ENCODE measurements at places on chromosomes 6 and 20.

- DNase-seq = no peak
Observed at GRCh38 chr6:134740027-134740373, 209.9 kb downstream of the ALDH8A1 start.

DNA sequence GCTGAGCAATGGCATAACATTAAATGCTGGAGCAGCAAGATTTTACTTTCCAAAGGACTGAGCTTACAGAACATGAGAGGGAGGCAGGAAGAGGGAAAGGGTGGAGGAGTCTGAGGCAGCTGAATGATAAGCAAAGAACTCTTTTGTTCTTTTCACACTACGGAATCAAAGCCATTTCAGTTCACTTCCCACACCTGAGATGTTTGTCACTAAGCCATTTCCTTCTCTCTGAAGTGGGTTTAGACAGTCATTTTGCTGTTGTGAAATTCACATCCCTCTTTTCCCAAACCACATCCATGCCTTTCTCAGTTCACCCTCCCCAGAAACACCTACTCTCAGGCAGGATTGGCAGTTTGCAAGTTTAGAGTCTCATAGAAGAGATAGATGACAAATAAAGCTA lies 267.9 kb downstream of the ADGRG6 start:
- no peak for DNase-seq

DNA sequence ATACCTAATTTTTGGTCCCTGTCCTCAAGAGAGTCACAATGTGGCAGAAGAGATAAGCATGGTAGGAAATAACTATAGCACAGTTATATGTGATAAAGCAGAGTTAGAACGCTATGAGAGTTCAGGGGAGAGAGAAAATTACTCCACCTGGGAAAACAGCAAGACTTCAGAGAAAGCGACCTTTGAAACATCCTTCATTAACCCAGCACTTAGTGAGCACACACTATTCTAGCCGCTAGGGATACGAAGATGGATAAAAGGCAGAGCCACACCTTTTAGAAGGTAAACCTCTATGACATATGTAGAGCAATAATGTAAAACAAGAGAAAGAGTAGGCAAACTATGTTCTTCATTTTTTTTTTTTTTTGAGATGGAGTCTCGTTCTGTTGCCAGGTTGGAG lies 264.3 kb downstream of the PTPRK start:
- no peak for DNase-seq

GRCh38 chr20:884983-885952 lies 30.9 kb downstream of the ANGPT4 start:
- DNase-seq = peak; percentile 58

GRCh38 chr20:31559704-31560093 lies 45.4 kb upstream of the ID1 start:
- DNase-seq = no peak

- no peak for DNase-seq
Observed at GRCh38 chr6:15739867-15740266, 77.0 kb upstream of the DTNBP1 start.

DNA sequence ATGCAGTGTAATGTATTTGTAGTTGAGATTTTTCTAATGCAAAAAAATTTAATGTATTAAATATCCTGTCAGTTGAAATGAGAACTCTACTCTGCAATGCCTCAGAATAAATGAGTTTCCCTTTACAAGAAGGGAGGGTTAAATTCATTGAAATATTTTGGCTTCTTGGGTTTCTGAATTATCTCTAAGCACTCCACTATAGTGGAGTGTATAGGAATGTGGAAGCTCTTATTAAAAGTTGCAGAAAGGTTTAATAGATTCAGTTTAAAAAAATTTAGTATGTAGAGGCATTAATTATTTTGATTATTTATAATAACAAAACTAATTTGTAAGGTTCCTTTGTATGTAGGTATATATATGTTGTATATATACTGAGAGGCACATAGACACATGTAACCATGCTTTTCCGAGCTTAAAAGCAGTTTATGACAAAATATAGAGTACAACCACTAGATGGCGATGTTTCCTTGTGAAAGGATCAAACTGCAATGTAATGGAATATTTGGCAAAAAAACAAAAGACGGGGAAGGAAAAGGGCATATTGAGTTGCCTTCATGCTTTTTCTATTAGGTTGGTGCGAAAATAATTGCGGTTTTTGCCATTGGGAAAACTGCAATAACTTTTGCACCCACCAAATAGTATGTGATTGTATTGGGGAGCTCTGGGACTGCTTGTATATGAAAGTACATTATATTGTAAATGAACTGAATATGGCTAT lies 144.2 kb downstream of the MYO6 start:
- no peak for DNase-seq

DNA sequence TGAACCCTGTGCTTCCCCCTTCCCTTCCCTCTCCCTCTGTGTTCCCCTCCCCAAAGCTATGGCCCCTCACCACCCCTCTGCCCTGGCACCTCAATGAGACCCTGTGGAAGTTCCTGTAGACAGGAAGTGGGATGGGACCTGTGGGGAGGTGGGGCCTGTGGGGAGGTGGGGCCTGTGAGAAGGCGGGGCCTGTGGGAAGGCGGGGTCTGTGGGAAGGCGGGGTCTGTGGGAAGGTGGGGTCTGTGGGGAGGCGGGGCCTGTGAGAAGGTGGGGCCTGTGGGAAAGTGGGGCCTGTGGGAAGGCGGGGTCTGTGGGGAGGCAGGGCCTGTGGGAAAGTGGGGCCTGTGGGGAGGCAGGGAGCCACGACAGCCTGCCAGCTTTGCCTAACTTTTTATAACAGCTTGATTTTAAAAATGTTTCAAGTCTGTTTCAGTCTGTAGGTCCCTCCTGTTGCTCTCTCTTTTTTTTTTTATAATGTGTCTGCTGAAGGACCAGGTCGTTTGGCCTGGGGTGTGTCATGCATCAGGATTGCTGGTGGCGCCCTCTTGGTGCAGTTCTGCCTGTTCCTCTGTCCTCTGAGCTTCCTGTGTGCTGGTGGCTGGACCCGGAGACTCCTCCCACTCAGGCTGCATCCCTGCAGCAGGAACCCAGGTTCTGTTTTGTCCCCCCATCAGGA lies 70.5 kb upstream of the SLCO4A1 start:
- no peak for DNase-seq

DNA sequence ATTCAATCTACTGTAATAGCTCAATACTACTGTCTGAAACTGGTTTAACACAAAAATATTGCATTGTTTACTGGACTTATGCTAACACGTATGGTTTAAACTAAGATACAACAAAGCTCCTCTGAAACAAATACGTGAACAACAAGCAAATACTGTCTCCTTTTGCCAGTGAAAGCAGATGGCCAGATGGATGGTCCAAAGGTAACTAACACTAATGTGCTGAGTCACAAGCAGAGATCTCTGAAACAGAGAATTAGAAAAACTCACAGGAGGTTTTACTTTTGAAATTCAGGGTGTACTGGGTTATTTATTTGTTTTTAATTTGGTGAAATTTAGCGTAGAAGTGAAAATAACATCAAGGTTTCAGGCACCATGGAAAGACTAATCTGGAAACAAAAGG lies 124.3 kb upstream of the SOX4 start:
- no peak for DNase-seq

DNA sequence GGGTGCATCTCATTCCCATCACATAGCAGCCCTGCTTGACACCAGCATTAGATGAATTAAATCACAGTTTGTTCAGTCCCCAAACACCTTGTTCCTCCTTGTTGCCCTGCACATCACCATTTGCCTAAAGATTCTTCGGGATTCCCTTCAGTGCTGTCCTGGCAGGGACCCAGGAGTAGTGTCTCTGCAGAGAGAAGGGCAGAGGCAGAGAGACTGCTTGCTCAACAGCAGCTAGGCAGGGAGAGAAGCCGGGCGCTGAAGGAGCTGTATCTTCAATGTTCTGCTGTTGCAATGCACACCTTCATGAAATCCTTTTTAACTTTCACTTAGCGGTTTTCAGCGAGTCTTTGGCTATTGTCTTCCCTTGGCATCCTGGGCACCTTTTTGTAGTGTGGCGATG lies 362.9 kb downstream of the FARS2 start:
- DNase-seq = no peak

GRCh38 chr6:37821446-37821845 lies 1.9 kb downstream of the ZFAND3 start:
- DNase-seq = no peak

- DNase-seq = no peak
Observed at GRCh38 chr6:134111062-134111677, 58.7 kb upstream of the SLC2A12 start.

DNA sequence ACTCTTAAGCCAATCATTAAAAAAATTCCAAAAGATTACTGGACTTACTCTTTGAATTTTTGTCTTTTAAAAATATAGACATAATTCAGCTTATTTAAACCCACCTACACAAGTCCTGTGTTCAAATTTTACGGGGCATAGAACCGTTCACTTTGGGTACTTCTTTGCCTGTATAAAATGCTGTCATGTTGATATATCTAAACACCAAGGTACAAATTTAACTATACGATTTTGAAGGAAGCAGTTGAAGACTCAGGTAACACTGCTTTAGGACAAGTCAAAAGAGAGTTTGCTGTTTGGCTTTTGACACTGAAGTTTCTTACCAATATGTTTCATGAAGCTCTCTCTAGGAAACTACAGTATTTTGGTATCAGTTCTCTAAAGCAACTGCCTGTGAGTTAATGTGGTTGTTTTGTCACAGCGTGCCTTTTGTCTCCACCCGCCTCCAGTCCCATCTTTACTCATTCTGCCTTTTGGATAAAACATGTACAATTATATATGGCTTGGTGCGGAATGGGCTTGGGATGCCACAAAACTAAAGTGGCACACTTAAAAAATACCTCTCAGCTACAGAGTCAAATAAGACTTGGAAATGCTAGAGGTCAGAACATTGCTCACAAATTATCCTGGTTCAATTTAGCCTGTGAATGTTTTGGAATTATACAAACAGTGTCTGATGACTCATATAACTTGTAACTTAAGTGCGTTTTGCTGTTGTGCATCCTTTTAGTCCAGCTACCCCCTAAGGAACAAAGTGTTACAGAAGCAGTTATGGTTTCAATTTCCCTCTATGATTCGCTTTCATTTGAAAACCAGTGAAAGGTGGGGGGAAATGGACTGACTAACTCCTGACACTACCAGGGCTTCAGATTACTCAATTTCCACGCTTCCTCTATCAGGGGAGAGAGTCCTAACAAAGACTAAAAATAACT lies 38.7 kb downstream of the RGS17 start:
- DNase-seq = no peak

DNA sequence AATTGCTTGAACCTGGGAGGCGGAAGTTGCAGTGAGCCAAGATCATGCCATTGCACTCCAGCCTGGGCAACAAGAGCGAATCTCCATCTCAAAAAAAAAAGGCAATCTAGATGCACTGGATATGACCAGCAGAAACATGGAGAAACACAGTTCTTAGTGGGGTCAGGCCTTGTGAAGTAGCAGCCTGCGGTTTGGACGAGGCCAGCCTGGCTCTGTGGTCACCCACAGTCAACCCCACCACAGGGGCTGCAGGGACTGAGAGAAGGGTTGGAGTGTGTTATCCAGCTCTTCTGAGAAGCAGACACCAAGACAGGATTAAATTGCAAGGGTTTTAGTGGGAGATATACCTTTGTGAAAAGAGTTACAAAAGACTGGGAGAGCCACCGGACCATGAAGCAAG lies 194.3 kb upstream of the PROKR2 start:
- DNase-seq = no peak

- no peak for DNase-seq
Observed at GRCh38 chr6:126553854-126554253, 213.9 kb downstream of the CENPW start.

DNA sequence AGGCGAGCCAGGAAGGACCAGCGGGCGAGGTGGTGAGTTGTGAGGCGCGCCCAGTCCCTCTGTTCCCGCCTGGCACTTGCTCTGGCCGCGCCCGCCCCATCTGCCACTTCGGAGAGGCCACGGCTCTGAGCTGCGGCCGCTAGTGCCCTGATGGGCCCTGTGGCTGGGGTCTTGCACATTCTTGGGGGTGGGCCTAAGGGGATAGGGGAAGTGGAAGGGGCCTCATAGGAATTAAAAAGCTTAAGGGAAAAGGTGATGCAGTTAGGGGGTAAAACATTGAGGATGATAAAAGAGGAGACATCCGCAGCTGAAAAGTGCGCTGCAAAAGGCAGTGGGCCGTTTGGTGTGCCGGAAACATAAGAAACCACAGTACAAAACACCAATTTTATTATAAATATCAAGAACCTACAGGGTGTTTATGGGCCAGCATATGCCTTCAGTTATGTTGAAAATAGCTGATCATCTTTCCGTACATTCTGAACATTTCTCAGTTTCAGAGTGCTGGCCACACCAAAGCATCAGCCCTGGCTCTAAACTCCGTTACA lies 1.1 kb upstream of the PSMB8 start:
- no peak for DNase-seq

GRCh38 chr20:21947406-21947805 lies 241.9 kb downstream of the PAX1 start:
- DNase-seq = no peak

DNA sequence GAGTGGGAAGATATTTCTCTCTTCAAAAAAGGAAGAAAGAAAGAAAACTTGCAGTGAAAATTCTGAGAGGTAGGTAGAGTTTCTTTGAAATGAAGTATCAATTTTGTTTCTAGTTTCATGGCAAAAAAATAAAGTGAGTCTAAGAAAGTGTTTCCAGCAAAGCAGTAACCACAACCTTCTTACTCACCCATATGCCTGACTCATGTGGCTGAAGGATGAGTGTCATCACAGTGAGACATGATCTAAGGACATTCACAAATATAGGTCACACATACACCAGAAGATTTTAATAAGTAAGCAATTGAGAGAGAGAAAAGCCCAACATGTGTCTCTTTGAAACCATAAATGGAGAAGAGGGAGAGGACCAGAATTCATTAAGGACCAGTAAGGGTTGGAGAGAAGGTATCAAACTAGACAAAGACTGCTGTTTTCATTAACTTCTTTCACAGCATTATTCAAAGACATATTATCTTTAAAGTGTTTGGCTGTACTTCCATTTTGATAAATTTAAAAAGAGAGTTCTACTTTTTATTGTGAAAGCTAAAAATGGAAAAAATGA lies 169.5 kb downstream of the FRK start:
- DNase-seq = no peak

- no peak for DNase-seq
Observed at GRCh38 chr6:22928775-22929174, 359.4 kb downstream of the HDGFL1 start.

GRCh38 chr20:34915131-34915530 lies 38.7 kb downstream of the ACSS2 start:
- no peak for DNase-seq

- DNase-seq = no peak
Observed at GRCh38 chr6:151512481-151512880, 18.7 kb downstream of the CCDC170 start.

DNA sequence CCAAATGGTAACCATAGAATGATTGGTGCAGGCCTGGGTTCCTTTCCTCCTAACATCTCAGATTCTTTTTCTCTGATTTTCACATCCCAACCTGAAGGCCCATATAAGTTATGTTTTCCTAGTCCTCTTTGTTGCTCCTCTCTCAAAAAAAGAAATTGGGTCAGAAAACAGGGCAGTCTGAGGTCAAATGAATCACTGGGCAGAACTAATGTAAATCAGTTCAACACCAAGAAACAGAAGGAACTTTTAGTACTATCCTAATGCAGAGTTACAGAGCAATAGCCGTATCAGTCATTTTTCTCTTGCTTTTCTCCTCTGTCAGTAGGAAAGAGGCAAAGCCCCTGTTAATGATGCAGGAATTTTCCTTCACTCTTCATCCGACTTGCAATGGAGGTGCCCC lies 11.0 kb upstream of the TPD52L1 start:
- no peak for DNase-seq

GRCh38 chr6:39416728-39417127 lies 94.2 kb upstream of the KCNK16 start:
- DNase-seq = no peak

Data from right forelimb (tissue), 1 donor.